ENCODE measurements at places on chromosomes 16 and 17.

GRCh38 chr17:50352693-50353599 lies 7.0 kb downstream of the XYLT2 start:
- no peak for DNase-seq

- DNase-seq, result no peak
Observed at GRCh38 chr16:53445534-53445933, 11.3 kb downstream of the RBL2 start.

GRCh38 chr17:50635982-50636803 lies 1.5 kb downstream of the ABCC3 start:
- no peak for DNase-seq

- no peak for DNase-seq
Observed at GRCh38 chr16:17357307-17358062, 113.3 kb downstream of the XYLT1 start.

DNA sequence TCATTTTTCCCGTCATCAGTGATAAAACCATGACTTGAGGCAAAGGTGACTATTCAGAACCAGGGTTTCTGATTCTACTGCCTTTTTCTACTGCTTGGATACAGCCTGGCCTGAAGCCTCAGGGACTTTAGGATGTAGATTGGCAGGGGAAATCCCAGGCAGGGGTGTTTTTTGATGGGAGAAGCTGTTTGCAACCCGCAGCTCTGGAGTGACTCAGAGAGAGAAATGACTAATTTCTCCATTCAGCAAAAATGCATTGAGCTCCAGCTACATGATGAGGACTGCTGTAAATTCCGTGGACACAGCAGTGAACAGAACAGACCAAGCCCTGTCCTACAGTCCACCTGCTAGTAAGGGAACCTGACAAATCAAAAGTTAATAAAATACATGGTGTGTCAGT lies 560.6 kb downstream of the CDH13 start:
- no peak for DNase-seq

DNA sequence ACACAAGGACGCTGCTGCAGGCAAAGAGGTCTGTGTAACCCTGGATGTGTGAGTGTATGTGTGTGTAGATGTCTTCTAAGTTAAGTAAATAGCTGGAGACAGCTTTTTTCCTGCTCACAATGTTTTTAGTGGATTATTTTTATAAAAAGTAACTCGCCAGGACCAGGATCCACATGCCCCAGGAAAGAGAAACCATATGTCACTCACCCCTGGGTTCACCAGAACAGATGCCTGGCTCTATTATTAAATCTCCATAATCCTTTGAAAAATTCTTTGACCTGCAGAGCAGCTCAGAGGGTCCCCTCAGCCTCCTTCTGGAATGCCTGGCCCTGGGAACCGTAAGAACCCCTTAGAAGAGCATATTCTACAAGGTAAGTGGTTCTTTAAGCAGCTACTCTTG lies 18.0 kb downstream of the ABCC12 start:
- DNase-seq, result no peak

GRCh38 chr16:35134471-35134870 lies 1675.1 kb downstream of the TP53TG3F start:
- no peak for DNase-seq

GRCh38 chr17:2157675-2158395 lies 102.9 kb downstream of the HIC1 start:
- no peak for DNase-seq

- DNase-seq, result no peak
Observed at GRCh38 chr16:2210386-2211365, at the start of gene BRICD5. TSS of gene BRICD5 (minus strand) at chr16:2210863. CDS start at chr16:2210833, 30 bp downstream.

DNA sequence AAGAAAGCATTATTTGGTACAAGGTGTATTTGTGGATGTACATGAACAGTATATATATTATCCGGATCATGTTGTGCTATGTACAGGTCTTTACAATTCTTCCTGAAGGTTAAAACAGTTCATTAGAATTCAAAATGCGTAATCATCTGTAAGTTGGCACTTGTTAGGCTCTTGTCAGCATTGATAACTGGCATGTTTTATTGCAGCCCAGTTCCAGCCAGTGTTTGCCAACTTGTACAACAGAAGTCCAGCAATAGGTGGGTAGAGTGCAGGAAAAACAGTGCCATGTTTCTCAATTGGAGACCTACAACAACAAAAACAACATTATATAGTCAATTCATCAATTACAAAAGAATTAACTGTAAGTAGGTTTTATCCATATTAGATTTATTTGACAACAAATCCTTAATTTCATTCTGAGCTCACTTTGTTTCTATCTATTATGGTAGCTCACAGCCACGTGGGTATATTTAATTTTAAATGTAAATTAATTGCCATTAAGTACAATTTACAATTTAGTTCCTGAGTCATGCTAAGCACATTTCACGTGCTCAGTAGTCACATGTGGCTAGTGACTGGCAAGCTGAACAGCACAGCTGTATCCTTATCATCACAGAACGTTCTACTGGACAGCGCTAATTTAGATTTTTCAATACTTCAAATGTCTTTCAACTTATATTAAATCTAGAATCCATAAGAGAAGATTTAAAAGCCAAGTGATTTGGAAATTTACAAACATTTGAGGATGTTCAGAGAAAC lies 8.6 kb upstream of the ANKFY1 start:
- DNase-seq, result no peak

DNA sequence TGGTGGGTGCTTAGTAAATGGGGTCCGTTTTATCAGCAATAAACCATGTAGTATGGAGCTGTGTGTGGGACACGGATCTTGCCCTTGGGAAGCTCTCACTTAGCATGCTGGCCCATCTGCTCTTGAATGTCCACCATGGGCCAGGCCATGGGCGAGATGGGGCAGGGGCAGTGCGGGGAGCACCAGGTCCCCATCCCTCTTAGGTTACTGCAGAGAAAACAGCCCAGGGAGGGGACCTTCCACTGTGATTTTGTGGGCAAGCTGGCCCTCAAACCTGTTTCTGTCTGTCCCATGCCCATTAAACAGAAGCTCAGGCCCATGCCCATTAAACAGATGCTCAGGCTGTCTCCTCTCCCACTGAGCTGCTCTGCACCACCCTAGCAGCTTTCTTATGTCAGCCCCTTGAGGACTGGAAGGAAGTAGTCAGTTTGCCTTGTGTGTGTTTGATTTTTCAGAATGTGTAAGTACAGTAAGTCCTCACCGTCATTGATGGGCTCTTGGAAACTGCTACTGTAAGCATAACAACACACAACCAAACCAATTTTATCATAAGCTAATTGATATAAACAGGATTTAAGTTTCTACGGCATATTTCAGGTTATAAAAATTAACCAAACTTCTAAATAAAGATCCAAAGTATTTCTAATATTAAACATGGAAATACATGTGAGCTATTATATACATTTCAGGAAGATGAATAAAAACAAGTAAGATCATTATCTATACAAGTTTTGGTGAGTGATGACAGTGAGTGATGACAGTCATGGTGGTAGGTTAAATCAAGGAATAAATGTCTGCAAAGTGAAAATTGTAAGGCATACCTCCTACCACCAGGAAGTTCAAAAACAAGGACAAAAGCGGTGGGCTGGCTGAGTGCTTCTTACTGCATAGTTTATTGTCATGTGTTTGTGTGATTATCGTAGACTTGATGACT lies 11.5 kb downstream of the MPRIP start:
- DNase-seq, result no peak

GRCh38 chr16:66904428-66904845 lies 14.2 kb downstream of the CDH16 start:
- DNase-seq, result no peak

DNA sequence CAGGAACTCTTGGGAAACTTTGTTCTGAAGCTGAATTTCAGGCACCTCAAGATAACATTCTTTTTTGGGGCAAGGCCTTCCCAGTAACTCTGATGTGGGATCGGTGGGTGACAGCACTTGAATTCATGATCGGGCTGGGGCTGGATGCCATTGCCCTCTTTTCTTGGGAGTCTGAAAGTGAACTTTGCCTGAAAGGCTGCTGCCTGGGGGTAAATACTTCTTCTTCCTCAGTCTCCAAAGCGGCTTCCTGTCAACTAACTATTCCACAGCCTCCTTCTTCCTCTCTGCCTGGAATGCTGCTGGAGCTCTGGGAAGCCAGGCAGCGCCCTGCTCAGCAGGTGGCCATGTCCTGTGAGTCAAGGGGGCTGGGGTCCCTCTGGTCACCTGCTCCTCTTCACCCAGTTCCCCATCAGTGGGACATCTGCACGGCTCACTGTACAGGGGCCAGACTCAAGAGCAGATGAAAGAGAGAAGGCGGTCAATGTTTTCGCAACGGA lies 79.5 kb downstream of the WIPI1 start:
- DNase-seq, result no peak

DNA sequence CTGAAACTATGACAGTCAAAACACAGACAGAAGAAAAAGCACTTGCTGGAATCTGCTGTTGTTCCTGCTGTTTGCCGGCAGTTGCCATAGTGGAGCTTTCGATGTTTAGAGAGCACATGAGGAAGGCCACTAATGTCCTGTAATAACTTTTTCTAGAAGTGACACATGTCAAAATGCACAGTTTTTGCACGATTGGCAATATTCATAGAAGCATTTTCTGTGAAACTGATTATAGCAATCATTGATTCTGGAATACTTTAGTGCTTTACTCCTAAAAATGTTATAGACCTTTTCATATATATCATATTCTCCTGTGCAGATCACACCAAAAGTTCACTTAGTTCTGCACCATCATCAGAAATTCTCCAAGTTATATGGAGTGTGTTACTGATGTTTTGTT lies 407.0 kb upstream of the SOX9 start:
- no peak for DNase-seq

DNA sequence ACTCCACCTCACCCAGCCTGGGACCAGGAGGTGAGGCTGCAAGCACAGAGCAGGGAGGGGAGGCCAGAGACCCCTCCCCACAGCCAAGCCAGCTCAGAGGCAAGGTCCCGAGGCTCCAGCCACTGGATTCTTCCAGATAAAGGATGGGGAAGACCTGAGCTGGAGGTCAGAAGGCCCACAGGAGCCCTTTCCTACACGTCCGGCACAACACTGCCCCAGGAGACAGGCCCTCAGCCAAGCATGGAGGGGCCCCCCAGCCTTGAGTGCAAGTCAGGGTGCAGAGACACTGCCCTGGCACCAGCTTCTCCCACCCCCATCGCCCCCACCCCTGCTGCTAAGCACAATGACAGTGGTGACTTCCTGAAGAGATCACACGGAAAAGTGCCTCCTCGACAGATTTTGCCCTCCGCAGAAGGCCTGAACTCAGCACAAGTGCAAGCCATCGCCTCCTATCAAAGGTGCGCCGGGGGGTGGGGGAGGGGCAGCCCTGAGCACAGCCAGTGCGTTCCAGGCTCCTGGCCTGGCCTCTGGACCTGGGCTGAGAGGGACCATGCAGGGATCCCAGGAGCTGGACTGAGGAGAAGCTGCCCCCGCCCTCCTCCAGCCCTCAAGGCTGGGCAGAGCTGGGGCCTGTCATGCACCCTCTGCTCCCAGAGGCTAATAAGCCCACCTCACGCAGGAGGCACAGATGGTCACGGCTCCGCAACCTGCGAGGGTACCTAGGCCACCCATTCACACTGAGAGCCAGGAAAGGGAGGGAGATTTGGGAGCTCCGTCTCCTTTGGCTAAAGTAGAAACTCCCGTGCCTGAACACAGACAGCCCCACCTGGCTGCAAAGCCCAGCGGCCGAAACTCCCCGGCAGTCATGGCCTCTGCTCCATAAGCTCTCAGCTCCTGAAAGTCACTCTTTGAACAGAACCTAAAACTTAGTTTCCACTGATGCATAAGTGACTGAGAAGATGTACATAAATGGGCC lies 2.7 kb downstream of the MAFG start:
- DNase-seq, result no peak

Measured in caudate nucleus (tissue), 63 donors.